Activated gamma-delta T cell (primary cell): ENCODE measurements at places on chromosomes 2 and 18.

- DNase-seq, result no peak
Measured at GRCh38 chr2:65021709-65022108, 32.5 kb downstream of the SLC1A4 start.

DNA sequence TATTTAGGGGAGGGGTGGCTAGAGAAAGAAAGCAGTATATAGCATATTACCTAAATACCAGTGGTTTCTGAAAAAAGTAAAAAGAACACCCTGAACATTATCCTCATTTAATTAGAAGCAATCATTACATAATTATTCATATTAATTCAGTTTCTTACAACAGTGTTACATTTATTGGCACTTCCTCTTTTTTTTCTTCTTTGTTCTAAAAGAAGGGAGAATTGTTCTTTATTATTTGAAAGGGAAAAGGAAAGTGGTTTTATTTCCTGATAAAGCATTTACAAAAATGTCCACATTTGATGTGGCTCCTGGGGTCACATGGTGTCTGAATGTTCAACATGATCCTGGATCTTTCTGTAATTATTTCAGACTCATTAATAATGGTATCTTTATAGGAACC, 254.9 kb upstream of the ZEB2 start:
- DNase-seq, result no peak

GRCh38 chr2:148044322-148044721, 23.4 kb downstream of the MBD5 start:
- DNase-seq, result no peak

DNA sequence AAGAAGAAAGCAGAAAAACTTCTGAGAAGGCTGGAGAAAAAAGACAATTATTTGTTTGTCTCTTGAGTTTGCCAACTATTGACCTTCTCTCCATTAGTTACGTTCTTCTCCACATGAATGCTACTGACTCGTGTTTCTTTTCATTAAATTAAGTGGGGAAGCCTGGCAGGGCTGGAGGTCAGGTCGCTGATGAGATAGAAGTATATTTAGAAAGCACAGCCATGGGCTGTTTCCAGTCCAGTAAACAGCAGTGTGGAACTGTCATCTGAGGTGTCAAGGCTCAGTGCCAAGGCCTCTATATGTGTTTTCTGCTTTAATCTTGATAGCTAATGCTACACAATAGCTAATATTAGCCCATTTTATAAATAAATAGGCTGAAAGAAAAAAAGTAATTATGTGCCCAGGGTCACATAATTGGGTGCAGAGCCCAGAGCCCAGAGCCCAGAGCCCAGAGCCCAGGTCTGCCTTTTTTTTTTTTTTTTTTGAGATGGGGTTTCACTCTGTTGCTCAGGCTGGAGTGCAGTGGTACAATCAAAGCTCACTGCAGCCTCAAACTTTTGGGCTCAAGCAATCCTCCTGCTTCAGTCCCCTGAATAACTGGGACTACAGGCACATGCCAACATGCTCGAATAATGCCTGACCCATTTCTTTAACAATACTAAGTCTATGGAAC, 6.3 kb downstream of the MSGN1 start:
- no peak for DNase-seq

GRCh38 chr2:96882230-96882629, 12.3 kb upstream of the SEMA4C start:
- DNase-seq, result no peak

- peak; percentile 80 for DNase-seq
Measured at GRCh38 chr2:96839293-96839874, 4.4 kb downstream of the ANKRD23 start.

DNA sequence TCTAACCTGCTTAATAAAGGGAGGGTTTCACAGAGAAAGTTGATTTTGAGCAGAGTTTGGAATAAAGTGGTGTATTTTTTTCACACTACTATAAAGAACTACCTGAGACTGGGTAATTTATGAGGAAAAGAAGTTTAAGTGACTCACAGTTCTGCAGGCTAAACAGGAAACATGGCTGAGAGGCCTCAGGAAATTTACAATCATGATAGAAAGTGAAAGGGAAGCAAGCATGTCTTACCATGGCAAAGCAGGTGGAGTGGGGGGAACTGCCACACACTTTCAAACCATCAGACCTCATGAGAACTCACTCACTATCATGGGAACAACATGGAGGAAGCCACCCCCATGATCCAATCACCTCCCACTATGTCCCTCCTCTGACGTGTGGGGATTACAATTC, 546.7 kb downstream of the EPHA4 start:
- no peak for DNase-seq

DNA sequence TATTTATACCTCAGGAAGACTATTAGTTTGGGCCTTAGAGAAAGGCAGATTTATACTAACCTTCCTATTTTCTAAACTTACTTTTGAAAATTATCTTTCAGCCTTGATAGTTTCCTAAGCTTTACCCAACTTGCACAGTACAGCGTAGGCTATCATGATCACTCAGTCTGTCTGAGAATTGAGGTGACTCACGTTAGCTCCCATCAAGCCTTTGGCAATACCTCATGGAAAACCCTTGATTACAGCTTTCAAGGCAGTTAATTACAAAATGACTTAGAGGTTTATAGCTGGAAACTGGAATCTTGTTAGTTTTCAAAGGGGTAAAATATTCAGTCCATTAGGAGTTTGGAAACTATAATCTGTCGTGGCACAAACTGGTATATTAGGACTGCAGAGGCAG, 26.4 kb upstream of the ARMC9 start:
- no peak for DNase-seq
